ENCODE measurements at places on chromosomes 3 and 15.

DNA sequence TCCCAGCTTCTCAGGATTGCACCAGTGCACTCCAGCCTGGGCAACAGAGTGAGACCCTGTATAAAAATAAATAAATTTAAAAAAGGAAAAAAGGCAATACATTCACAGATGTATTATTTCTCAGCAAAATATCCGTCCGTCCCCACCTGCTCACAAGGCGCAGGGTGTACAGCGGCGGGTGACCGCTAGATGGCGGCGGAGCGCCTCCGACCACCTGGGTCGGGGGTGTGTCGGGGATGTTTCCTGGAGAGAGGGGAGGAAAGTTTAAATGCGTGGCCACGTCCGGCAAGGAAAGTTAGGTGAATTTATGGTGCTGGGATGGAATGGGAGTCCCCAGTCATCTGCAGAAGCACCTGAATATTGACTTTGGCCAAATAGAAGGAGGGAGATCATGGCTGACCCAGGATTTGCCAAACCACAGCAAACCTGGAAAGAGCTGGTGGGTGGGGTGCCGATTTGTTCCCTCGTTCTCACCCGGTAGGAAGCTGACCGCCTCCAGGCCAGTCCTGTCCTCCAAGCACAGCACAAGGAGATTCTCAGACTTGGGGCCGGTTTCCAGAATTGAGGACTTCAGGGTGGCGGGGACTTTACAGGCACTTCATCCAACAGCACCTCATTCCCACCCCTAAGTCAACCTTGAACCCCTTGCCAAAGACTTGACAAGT lies 88.3 kb downstream of the TMEM266 start:
- H3K27me3 ChIP-seq, result no peaks in the 10 kb centered on the region
- DNase-seq, result peak; percentile 73
- H3K27ac ChIP-seq, result no peak overlapping the region
- no peak overlapping the region for H3K4me3 ChIP-seq

DNA sequence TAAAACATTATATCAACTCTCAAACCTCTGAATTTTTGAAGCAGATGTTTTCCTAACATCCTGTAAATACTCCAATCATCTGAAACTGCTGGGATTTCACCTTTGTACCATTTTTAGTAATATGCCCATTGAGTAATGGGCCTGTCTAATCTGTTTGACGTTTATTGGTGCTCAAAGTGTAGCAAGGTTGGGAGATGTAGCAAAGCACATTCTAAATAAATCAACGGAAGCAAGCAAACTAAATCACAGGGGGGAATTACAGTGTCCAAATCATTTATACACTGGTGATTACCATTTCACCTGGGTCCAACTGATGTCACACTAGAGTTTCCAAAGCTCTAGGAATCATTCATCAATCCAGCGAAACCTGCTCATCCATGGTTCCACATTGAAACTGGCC lies 518.7 kb upstream of the TBL1XR1 start:
- no peak overlapping the region for H3K27ac ChIP-seq
- H3K36me3 ChIP-seq, result no peaks in the 10 kb centered on the region
- DNase-seq, result no peak
- H3K4me3 ChIP-seq, result no peak overlapping the region
- H3K27me3 ChIP-seq, result no peaks in the 10 kb centered on the region

DNA sequence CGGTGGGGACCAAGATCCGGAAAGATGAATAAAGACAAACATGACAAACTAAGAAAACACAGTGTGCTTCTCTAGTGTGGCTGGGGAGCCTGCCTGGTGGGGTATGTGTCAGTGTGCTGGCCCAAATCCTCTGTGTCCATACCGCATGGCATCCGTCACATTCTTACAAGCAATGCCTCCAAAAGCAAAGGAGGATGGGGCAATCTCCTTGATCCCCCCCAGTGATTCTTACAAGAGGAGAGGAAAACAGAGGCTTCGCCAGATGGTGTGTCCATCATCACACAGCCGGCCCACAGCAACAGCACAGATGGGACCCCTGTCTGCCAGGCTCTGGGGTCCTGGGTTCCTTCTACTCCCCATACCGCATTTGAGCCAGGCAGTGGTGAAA lies 558 bp upstream of the IL17RC start:
- H3K27me3 ChIP-seq, result no peaks in the 10 kb centered on the region
- DNase-seq, result peak; percentile 39
- H3K36me3 ChIP-seq, result no peaks in the 10 kb centered on the region
- peak overlapping the region; percentile 85 for H3K27ac ChIP-seq

DNA sequence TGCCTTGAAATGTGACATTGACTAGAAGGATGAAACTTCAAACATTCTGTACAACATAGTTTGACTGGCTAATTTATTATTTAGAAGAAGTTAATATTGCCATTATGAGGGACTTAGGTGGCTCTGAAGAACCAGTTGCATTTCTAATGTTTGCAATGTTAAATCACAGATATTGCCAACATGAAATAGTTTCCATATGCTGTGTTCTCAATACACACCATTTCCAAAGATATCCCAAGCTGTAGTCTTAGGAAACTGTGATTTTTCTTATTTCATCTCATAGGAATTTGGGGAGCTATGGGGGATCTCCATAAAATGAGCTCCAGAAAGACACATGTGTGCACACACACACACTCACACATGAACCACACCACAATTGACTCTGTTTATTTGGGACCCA lies 36.3 kb downstream of the ALG1L2 start:
- no peak for DNase-seq
- H3K27me3 ChIP-seq, result no peaks in the 10 kb centered on the region
- H3K36me3 ChIP-seq, result no peaks in the 10 kb centered on the region
- H3K4me3 ChIP-seq, result no peak overlapping the region
- no peaks in the 10 kb centered on the region for H3K4me1 ChIP-seq

- DNase-seq, result no peak
- H3K4me1 ChIP-seq, result peaks cover 16% of the 10 kb centered on the region
- no peaks in the 10 kb centered on the region for H3K27me3 ChIP-seq
- H3K36me3 ChIP-seq, result no peaks in the 10 kb centered on the region
Observed at GRCh38 chr15:45585069-45585791, 1.9 kb upstream of the BLOC1S6 start.

- peak; percentile 20 for DNase-seq
- no peaks in the 10 kb centered on the region for H3K4me1 ChIP-seq
- no peaks in the 10 kb centered on the region for H3K36me3 ChIP-seq
- H3K27me3 ChIP-seq, result no peaks in the 10 kb centered on the region
- no peak overlapping the region for H3K27ac ChIP-seq
Observed at GRCh38 chr15:78170848-78171773, 21.9 kb downstream of the IDH3A start.

Data from colonic mucosa (tissue), 4 donors.